AG09309 (cell line): ENCODE measurements at places on chromosomes 7 and 10.
A peak's percentile ranks its signal among the peaks of the same experiment; 100 is the strongest.

GRCh38 chr7:47513741-47514241, 68.1 kb downstream of the TNS3 start:
- peak; percentile 80 for DNase-seq

DNA sequence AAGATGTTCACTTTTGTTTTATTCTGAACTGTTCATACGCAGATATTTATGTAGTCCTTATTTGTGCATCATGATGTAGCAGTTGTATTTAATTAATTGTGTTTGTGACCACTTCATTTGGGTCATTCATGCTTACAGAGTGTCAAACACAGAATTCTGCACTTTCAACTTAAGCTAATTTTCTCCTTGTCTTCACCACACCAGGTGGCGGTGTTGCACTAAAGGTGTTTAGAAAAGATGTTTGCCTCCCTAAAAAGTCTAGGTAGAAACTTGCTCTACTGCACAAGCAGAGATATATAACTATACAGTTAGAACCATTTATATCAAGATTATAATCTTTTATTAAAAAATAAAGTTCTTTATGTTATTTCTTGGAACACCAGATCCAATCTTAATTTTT, 1.3 kb upstream of the TAS2R38 start:
- no peak for DNase-seq

- DNase-seq = no peak
Measured at GRCh38 chr10:97129666-97130065, 56.1 kb downstream of the SLIT1 start.

- no peak for DNase-seq
Measured at GRCh38 chr10:75718991-75719390, 287.6 kb downstream of the LRMDA start.

- DNase-seq = no peak
Measured at GRCh38 chr10:130982802-130983201, 328.7 kb downstream of the TCERG1L start.

DNA sequence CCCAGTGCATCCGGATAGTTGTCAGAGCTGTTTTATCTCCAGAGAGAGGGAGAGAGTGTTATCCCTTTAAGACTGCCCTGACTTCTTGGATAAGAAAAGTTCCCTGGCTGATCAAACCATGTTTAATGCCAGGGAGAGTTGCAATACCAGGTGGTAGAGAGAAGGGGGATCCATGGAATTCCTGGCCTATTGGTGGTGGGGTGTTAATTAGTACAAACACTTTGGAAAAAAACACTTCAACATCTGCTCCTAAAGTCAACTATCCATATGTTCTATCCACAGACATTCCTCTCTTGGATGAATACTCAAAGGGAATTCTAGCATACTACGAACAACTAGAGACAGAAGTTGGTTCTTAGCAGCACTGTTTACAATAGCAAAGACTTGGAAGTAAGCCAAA, 307.2 kb downstream of the TCERG1L start:
- DNase-seq = no peak

DNA sequence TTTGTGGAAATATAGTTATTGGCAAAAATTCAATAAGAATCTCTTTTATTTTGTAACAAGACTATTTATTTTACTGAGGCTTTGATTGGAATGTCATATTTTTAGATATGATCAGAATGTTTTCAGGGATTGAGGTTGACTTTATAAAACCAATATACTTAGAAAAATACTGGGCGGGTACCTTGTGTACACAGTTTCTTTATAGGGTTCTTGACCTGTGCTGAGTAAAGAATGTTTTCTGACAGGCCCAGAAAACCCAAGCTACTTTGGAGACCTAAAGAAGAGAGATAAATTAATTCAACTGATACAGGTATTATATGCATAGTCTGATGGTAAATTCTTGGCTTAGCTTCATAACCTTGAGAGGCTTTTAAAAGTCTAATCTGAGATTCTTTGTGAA, 23.9 kb upstream of the SPAM1 start:
- DNase-seq = no peak

DNA sequence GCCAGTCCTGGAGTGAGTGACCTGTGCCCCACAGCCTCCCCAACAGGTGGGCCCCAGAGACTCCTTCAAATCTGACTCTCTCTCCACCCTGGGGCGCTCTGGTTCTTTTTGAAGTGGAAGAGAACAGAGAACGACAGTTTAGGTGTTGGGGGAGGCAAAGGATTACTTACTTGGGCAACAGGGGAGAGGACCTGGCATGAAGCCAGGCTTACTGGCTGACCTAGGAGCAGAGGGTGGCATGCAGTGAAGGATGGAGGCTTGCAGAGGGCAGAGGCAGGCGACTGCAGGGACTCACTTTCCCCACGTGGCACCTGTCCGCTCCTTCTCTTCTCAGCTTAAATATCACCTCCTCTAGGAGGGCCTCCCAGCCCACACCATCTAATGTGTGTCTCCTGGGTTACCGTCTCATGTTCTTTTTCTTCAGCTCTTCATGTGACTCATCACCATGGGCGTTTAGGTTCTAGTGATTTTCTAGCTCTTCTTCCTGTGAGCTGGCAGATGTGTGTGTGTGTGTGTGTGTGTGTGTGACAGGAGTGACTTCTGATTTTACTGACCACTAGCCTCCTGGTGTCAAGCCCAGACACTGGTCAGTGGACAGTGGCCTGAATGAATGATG, 15.5 kb downstream of the LZTS2 start:
- peak; percentile 85 for DNase-seq

DNA sequence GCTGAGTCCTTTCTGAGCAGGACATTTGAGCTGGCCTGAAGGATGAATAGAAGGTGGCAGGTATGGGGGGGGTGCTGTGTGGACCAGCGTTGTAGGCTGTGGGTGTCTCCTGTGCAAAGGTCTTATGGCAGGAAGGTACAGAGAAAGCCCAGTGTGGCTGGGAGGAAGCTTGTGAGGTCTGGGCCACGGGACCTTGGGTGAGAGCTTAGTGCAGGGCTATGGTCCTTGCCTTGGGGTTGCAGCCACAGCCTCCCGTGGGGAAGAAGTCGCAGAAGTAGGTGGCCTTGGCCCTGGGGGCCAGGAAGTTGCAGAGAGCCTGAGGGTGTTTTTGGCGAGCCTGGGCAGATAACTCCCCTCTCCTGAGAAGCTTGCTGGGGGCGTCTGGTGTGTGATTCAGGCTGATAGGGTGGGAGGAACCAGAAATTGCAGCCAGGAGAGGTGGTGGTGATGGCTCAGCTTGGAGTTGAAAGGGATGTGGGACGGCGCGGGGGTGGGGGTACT, 172.0 kb upstream of the TNRC18 start:
- no peak for DNase-seq

GRCh38 chr7:84508606-84509005, 314.0 kb upstream of the SEMA3A start:
- DNase-seq = no peak

DNA sequence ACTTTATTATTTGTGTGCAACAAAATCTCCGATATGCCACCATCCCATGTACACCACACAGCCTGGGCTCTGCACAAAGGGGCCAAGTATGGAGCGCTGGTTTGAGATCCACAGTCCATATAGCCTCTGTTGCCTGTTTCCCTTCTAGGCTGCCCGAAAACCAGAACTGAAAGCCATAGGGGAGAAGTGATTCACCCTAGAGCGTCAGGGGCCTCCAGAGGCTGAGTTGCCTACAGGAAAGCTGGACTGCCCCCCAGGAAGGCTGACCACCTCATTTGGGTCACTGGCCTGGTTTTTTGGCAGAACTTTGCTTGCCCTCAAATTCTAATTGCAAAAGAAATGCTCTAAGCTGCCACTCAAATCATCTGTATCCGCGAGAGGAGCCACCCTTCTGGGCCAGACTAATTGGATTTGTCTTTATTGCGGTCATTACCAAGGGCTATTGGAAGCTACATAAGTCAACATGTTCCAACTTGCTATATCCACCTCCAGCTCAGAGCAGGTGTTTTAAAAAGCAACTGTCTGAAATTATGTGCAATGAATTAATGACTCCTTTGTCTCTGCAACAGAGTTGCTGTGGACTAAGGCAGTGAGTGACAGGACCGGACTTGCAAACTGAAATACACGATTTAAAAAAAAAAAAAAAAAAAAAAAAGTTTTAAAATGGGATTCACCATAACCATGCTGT, 28.3 kb upstream of the FRMD4A start:
- no peak for DNase-seq

DNA sequence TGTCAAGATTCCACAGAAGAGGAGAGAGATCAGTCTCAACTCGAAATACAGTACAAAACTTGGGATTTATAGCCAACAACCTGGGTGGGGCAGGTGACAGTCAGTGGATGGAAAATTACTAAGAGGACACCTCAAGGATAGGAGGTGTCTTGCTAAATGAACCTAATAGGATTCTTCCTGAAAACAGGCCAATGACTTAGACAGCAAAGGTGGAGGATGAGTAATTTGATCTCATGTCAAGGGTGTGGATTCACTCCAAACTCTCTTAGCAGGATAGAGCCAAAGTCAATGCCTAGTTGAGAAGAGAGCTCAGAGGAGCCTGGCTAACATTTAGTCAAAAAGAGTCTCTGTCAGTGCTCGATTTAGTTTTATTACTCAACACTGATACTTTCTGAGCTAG, 106.7 kb upstream of the INSYN2A start:
- DNase-seq = no peak

- no peak for DNase-seq
Measured at GRCh38 chr10:47409866-47410256, 25.8 kb upstream of the ZNF488 start.

DNA sequence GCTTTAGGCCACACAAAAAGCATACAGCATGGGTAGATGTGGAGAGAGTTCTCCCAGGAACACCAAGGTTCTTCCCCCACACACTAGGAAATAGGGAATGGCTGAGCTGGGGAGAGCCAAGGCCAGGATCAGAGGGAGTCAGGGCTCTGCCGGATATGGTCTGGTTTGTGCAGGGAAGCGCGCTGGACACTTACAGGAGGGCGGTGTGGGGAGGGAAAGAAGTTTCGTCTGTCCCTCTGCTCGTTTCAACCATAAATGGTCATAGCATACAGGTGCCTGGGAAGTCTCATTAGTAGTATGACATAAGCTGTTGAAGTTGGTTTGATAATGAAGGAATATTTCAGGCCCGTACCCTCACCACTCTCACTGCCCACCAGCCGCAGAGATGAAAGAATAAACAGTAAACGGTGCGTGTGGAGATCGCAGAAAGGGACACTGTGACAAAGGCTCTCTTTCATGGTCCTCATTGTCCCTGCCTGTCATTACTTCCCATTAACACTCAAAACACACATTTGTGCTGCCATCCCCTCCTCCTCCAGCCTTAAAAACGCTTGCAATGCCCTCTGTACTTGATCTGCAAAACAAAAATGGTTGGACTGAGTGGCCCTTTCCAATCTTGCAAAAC, 207.2 kb downstream of the CELF2 start:
- DNase-seq = no peak

- no peak for DNase-seq
Measured at GRCh38 chr10:32140403-32140802, 84.2 kb upstream of the KIF5B start.

DNA sequence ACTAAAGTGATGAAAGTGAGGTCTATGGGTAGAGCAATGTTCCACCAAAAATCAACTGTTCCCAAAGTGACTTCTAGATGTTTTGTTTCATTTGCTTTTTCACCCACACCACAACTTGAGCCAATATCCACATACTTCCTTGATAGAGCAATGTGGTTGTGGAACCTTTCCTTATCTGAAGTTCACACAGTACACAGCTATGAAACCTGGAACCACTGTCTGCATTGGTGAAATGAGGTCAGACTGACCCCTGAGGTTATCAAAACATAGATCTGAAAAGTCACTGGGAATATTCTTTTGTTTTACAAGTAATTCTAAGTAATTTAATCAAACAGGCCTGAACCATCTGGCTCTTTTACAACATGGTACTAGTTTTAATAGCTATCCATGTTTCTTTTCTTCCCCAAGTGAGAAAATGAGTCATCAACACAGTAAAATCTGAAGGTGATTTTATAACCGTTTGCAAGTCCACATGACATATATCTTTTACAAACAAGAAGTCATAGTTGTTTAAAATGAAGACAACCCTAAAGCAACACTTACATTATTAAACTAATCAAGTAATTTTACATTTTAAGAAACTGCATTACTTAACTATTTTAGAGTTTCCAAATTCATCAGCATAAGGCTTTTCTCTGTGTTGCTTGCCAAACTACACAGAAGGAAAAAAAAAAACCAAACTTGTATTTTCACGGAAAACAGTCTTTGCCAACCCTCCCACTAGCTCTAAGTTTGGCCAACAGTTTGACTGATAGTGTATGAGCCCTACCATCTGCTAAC, 80.3 kb downstream of the LRRC17 start:
- peak; percentile 42 for DNase-seq

- DNase-seq = no peak
Measured at GRCh38 chr10:114301951-114302710, 63.1 kb downstream of the VWA2 start.

DNA sequence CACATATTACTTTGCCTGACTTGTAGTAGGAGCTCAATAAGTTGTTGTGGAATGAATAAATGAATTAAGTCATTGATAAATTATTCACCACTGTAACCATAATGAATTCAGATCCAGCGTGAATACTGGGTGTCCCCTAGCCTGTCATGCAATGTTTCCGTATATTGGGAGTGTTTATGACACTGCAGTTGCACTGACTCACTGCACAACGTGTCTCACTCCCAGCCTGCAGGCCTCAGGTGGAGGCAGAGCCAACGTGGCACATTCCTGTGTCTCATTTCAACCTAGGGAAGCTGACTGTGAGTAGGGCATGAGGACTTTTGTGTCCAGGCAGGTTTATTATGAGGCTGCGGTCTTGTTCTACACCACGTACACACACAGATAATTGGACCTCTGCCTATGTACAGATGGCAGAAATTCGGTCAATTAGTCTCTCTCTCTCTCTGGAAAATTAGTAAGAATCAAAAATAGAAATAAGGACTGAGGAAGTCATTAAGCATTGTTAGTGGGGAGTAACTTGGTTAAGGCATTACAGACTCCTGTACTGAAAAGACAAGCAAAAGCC, 299.1 kb upstream of the IGFBP3 start:
- DNase-seq = peak; percentile 31

DNA sequence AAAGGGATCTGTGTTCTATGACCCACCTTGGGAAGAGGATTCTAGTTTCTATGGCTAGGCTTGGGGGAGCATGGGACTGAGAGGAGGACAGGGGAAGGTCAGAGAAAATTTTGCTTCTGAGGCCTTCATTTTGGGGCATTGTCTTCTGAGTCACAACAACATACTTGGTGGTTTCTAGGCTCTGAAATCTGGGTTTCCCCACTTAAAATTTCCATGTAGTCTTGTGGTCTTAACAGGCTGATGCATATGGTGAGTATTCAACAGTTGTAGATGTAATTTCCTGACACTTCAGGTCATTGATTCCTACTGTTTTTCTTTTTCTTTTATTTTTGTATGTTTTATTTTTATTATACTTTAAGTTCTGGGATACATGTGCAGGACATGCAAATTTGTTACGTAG, 88.5 kb downstream of the ANKRD7 start:
- DNase-seq = no peak

GRCh38 chr7:151767557-151767956, 109.4 kb downstream of the PRKAG2 start:
- DNase-seq = no peak
